NCI-H1417 (cell line): ENCODE measurements at places on chromosomes 6 and 20.

- no peak for DNase-seq
These were observed 62.3 kb upstream of the SNX9 start for GRCh38 chr6:157760589-157761330.

- no peak for DNase-seq
These were observed 8.1 kb upstream of the SALL4 start for GRCh38 chr20:51810155-51811041.

DNA sequence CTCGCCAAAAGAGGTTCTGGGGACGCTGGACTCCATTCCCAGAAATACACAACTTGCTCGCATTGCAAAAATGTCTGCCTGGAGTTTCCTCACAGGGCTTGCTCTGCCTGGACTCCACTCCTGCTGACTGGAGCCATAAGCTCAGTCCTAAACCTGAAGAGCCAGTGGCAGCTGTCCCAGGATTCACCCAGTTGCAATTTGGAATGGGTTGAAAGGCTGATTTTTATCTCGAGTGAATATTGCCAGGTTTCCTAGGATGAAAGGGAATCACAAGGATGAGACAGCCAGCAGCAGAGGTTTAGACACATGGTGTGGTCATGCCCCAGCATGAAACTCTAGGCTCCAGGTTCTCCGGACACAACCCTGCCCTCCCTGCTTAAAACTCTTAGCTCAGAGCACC lies 223.3 kb downstream of the BMP7 start:
- no peak for DNase-seq

DNA sequence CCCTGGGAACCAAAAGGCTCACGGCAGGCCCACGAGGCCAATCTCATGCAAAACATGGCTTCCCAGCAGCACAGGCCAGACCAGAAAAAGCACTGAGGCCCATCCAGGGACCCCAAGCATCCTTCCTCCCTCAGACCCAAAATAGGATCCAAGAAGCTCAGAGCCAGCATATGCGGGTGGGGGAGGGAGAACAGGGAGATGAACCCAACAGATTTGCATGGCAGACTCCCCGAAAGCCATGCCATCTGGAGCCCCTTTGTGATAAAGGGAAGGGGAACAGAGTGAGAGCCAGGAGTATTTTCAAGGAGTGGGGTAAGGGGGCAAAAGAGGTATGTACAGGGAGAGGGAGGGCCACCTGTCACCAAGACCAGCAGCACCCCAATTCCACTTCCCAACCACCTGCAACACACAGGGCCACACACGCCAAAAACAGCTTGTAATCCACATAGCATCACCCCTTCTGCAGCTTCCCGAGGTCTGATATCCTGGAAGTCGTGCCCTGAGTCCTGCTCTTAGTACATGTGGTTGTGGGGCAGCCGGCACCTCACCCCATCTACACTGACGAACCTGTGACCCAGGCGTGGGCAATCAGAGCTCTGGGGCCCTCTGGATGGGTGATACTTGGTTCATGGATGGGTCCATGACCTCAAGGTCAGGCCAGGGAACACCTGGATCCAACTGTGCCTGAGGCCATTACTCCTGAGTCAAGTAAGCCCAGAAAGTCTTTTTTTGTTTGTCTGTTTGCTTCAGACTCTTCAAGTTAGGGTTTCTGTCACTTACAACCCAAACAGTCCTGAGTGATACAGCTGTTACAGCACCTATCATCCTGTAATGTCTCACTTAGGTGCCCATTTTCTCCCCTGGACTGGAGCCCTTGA lies 24.4 kb downstream of the PREX1 start:
- no peak for DNase-seq

DNA sequence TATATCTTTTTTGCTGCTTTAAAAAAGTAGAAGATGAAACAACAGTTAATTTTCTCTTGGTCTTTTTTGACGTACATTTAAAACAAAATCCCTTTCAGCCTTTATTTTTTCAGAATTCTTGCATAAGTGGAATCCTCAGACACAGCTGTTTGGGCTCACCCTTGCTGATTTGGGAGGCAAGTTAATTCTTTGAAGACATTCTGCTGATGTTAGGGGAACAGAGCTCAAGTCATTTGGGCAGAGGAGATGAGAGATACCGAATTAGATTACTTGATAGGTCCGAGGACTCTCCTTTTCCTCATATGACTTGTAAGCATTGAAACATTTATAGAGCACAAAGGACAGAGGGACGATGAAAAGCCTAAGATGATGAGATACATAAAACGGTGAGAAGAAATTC lies 567.9 kb upstream of the CITED2 start:
- no peak for DNase-seq

DNA sequence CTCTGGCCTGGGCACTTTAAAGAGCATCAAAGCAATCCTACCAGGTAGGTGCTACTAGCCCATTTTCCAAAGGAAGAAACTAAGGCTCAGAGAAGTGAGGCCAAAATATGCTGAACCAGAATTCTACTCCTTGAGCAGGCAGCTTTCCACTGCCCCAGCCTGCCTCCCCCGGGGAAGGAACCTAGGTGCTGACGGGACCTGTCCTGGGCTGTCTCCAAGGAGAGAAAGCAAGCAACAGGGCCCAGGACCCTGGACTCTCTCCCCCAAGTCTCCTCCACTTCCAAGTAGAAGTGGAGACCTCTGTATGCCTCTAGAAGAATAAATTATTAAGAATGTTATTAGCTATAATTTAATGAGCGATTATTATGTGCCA lies 159.5 kb downstream of the MRPL14 start:
- no peak for DNase-seq

GRCh38 chr6:112372226-112372806 lies 25.2 kb downstream of the RFPL4B start:
- DNase-seq, result no peak
